ENCODE measurements at places on chromosomes 2 and 18.

DNA sequence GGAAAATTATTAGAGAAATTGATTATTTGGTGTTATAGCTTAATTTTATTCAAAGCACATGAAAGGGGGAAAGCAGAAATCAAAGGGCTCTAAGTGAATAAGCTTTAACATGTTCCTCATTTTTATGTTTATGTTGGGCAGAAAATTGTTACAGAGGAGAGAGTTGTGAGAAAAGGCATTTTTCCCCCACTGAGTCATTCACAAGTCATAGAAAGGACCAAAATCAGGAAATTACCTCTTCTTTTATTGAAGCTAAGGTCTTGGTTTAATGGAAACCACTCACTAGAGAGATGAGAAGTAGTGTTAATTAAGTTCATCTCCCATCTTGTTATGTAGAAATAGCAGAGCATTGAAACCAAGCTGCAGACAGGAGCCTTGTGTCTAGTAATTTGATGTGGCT lies 175.3 kb upstream of the THUMPD2 start:
- DNase-seq = no peak

DNA sequence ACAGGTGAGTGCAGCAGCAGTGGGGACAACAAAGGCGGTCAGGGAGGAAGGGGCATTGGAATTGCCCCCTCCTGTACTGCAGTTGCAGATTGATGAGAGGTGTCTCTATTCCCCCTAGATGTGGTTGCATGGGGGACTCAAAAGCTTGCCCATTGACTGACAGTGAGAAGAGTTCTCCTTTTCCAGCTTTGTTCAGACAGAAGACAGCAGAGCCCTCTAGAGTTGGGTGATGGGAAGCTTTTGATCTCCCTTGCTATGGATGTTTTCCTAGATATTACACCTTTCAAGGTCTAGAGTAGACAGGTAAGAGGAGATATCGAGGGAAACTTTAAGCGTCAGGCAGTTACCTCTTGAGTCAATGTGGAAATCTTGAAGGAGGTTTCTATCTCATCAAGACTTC lies 2.9 kb downstream of the PROKR1 start:
- DNase-seq = no peak

DNA sequence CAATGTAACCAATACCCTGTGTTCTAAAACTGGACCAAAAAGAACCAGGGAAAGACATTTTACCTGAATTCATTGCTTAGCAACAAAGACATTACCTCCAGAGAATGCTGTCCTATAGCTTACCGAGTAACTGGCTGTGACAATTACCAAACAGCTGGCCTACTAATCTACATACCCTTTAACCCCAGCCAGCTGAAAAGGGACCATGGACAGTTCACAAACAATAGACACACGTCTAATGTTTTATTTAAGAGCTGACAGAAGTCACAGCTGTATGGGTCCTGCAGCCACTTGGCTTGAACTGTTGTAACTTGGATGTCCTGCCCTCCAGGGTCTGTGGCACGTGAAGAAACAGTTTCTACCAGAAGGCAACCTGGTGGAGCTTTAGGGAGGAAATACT lies 130.1 kb upstream of the EFEMP1 start:
- no peak for DNase-seq

GRCh38 chr2:240459401-240460252 lies 24.2 kb downstream of the GPC1 start:
- no peak for DNase-seq

DNA sequence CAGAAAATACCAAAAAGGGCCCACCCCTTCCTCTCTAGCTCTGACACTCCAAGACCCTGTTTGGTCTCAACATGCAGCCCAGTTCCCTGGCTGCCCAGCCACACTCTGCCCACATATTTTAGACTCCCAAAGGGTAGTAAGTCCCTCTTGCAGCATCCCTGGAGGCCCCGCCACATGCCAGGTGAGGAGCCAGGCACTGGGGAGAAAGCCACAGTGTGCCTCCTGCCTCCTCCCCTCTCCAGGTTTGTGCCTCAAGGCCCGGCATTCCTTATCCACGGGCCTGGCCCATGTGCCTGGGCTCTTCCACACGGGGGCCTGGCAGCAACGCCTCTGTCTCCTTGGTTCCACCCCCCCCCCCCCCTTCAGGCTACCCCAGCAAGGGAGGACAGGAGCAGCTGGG lies 75.5 kb downstream of the HS1BP3 start:
- no peak for DNase-seq

GRCh38 chr2:19178175-19178574 lies 180.2 kb downstream of the OSR1 start:
- DNase-seq = no peak

DNA sequence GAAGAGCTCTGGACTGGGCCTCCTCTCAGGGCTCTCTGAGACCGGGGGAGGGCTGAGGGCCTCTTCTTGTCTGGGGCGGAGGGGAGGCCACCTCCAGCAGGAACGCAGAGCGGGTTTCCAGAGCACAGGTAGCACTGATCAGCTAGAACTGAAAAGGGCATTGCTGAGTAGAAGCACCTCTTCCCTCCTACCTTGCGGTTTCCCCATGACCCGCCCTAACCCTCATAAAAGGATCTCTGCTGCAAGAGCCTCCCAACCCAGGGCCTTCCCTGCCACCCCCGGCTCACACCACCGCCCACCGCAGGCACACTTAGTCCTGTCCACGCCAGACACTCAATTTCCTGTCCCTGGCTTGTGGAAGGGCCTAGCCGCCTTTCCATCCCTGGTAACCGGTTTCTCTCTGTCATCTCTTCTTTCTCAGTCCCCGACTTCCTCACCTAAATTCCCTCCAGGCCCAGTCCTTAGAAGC lies 966 bp downstream of the ADCY3 start:
- no peak for DNase-seq

DNA sequence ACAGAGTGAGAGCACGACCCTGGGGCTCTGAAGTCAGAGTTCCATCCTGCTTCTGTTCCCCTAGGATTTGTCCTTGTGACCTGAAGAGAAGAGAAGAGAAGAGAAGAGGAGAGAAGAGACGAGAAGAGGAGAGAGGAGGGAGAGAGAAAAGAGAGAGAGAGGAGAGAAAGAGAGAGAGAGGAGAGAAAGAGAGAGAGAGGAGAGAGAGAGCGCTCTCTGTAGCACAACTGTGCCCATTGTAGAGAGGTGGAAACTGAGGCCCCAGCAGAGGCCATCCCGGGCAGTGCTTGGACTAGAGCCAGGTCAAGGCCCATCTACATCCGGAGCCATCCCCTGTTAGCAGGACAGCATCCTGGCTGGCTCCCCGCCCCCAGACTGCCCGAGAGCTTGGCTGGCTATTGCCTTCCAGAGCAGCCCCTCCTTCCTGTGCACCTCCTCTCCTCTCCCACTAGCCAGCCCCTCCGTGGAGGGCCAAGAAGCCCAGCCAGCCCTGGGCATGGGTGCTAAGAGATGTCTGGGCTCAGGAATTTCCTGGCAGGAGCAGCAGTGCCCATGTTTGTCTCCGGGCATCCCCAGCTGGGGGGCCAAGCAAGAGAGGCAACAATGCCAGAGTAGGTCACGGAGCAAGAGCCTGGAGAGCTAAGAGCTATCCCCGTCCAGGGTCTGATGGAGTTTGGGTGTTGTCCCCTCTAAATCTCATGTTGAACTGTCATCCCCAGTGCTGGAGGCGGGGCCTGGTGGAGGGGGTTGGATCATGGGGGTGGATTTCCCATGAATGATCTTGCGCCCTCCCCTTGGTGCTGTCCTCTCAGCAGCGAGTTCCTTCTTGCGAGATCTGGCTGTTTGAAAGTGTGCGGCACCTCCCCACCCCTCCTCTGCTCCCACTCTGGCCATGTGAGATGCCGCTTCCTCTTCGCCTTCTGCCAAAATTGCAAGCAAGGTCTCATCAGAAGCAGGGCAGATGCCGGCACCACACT lies 18.2 kb upstream of the GPR55 start:
- no peak for DNase-seq

GRCh38 chr2:160309585-160309984 lies 109.5 kb upstream of the ITGB6 start:
- no peak for DNase-seq

DNA sequence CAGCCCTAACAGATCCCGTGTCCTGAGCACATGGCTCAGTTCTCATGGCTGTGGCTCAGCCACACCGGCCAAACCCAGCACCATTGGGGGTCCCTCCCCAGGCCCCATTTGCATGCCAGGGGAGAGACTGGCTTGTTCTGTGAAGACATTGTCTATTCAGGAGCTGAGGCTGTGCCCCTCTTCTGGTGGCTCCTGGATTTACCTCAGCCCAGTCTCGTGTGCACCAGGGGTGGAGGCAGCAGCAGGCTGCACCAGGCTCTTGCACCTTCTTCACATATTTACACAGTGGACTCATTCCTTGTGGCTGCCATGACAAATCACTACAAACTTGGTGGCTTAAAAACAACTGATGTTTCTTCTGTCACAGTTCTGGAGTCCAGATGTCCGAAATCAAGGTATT lies 92.4 kb upstream of the ITGA6 start:
- no peak for DNase-seq

DNA sequence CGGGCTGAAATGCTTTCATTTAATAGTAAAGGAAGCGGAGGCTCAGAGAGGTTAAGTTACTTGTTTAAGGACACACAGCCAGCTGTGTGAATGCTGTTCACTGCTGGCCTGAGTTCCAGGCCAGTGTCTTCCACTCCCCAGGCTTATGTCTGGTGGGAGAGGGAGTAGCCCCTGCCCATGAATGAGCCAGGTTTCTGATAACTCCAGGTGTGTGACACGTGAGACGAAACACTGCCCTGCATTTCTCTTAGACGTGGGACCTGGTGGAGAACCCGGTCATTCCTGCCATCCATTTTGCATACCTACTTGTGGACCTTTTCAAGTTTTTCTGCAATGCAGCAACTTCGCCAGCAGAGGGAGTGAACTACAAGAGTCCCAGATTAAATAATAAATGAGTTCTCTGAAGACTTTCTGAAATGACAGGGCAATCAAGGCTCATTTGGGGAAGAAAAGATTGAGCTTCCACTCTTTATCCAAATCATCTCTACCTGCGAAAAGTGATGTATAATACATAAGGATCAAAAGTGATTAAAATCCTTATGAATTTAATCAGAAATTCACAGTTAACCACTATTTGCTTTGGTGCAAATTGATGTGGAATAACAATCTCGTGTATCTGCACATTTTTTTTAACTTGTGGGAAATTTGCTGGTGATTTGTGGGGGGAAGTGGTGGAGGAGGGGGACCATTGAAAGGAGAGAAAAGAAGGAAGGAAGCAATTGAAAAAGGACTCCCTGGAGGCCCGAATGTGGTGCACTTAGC lies 79.4 kb upstream of the ASB18 start:
- DNase-seq = peak; percentile 66

DNA sequence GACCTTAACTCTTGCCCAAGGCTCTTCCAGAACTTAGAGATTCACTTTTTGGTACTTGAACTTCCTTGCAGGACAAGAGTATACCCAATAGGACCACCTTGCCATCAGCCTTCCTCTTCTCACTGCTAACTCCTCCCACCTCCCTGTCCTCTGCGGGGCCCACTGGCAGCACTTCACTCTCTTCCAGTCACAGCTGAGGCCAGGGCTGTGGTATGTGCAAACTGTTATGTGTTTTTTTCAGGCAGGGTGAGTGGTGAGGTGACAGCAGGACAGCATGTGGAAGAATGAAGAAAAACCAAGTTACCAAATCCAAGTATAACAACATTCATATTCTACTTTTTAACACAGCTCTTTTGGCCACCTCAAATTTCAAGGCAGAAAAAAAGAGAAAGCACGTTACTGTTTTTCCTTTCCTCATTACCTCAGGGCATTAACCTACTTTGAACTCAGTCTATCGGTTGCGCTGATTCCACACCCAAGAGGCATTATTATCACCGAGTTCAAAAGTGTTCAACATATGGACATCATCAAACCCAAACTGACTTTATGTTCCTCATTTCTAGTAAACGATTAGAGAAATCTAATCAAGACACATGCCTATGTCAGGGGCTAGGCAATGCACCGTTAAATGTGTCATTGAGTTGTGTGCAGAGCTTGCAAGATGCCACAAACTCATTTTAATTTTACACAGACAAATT lies 605.2 kb upstream of the SYT4 start:
- no peak for DNase-seq

DNA sequence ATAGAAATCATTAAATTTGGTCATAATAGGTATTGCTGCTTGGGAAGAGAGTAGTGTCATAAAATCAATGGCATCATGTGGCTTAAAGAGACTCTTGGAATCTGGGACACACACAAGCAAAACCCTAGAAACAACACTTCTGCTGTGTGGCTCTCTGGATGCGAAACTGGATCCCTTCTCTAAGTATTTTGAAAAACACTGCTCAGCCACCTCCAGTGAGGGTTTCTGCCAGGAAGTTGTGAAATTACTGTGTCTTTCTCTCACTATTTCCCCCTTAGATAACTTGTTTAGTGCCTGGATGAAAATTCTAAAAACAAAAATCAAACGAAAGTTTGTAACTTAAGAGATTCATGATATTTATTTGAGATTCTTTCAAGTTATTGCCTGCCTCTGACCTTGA lies 163.8 kb downstream of the RHBDD1 start:
- DNase-seq = no peak

GRCh38 chr2:158656492-158657229 lies 138.5 kb upstream of the DAPL1 start:
- DNase-seq = no peak
